Muscle of arm (tissue), 14 donors: ENCODE measurements at places on chromosomes 5 and 9. TPM values are rescaled to one million over a fixed set of nuclear protein-coding genes. Genes with fewer than 3 reads are reported as not detected.

- DNase-seq: no peak
Measured at GRCh38 chr5:170560938-170561337, 57.1 kb downstream of the KCNIP1 start.

STPG3 gene
- polyA plus RNA-seq: 0.45 TPM

DNA sequence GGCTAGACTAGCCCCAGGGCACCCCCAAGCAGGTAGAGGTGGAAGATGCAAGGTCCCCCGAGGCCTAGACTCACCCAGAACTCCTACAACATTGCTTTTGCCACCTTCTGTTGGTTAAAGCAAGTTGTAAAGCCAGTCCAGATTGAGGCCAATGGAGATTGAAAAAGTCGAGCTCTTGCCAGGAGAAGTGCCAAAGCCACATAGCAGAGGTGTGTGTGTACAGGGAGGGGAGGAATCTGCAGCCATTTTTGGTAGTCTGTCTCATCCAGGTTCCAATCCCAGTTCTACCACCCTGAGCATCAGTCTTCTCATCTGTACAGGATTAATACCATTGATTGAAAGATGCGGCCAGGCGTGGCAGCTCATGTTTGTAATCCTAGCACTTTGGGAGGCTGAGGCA is 12.3 kb upstream of the URM1 start:
- DNase-seq: no peak

- no peak for DNase-seq
Measured at GRCh38 chr9:134228649-134229048, 64.3 kb upstream of the RNU6ATAC start.

GRCh38 chr9:2263665-2264064 is 248.5 kb downstream of the SMARCA2 start:
- no peak for DNase-seq

- DNase-seq: no peak
Measured at GRCh38 chr5:76983468-76983867, 30.6 kb downstream of the CRHBP start.

DNA sequence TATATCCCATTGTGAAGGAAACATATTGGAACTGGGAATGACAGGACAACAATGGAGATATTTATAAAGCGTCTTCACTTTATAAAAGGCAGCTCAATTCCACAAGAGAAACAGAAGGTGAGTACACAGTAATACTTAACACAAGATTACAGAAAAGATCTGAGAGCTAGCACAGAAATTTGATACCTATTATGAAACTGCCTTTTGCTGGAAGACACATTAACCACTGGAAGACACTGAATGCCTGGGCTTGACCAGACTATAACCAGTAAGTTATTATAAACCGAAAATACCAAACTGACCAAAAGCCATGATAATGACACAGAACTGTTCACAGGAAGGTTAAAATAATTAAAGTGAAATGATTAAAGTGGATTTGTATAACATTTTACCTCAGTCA is 195.4 kb downstream of the NR2F1-AS1 start:
- DNase-seq: no peak

TSLP gene
- polyA plus RNA-seq: 0.30 TPM

DNA sequence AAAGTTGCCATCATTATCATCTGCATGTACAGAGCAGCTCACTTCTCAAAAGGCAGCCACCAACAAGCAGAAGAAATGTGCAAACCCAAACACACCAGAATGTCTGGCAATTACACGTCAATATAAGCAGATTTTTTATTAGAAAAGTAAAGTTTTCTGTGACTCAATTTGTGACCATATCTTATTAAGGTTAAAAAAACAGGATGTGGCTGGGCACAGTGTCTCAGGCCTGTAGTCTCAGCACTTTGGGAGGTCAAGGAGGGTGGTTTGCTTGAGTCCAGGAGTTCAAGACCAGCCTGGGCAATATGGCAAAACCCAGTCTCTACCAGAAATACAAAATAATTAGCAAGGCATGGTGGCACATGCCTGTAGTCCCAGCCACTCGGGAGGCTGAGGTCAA is 176.7 kb downstream of the FANCC start:
- no peak for DNase-seq

DNA sequence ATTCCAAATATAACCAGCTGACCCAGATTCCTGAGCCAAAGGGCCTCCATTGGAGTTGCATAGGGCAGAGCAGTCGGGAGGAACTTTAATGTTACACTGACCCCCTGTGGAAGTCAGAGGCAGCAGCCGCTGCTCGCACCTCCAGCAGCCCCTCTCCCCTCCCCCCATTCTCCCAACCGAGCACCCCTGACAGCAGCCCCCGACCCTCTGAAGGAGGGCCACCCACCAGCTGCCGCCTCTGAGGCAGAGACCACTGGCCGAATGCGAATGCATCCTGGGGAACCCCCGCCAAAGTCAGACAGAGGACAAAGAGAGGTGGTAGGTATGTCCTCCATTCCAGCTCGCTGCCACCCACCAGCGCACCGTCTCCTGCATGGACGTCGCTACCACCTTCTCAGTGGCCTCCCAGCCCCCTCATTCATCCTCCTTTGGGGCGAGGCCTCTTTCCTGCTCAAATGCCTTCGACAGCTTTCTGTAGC is 231.0 kb downstream of the CDK5RAP2 start:
- DNase-seq: no peak

NME5 gene
- polyA plus RNA-seq: 0.75 TPM
